ENCODE measurements at places on chromosomes 12 and 14.

GRCh38 chr14:98742001-98742400, 530.0 kb downstream of the BCL11B start:
- DNase-seq, result no peak

DNA sequence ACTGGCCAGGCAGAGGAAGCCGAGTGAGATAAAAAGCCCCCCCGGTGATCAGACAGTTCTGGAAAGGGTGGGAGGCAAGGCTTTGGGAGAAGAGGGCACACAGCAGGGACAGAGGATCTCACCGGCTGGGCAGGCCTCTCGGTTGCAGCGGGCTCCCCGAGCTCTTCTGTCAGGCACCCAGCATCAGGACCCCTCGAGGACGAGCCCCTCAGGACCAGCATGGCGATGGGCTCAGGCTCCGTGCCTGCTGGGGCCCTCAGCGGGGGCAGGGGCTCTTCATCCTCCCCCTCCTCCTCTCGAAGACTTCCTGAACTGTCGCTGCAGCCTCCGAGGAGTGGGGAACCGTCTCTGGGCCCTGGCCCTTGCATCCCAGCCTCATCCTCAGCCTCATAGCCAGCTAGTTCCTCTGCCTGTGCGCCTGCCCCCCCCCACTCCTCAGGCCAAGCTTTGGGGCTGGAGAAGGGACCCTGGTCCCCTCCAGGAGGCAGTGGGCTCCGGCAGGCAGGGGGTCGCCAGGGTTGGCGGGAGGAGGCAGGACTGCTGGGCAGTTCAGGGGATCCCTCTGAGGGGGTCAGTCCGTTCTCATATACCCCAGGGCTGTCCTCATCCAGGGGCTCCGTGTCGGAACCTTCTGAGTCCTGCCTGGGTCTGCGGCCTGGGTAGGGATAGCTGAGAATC, 3.4 kb upstream of the AP1G2 start:
- DNase-seq, result peak; percentile 58

GRCh38 chr12:95705143-95705542, 85.4 kb downstream of the NTN4 start:
- DNase-seq, result no peak

- no peak for DNase-seq
Observed at GRCh38 chr12:61629702-61630101, 630.5 kb upstream of the USP15 start.

- DNase-seq, result no peak
Observed at GRCh38 chr14:104685216-104685997, 4.0 kb upstream of the INF2 start.

DNA sequence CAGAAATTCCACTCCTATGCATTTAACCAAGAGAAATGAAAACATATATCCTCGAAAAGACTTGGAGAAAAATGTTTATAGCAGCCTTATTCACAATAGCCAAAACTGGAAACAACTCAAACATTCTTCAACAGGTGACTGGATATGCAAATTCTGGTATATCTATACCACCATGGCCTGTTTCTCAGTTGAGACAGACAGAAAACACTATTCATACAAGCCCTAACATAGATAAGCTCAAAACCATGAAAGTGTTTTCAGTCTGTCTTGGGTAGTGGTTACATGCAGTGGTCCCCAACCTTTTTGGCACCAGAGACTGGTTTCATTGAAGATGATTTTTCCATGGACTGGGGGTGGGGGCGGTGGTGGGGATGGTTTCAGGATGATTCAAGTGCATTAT, 83.8 kb downstream of the SRGAP1 start:
- no peak for DNase-seq

- peak; percentile 53 for DNase-seq
Observed at GRCh38 chr12:15472036-15472435, 149.7 kb downstream of the PTPRO start.

DNA sequence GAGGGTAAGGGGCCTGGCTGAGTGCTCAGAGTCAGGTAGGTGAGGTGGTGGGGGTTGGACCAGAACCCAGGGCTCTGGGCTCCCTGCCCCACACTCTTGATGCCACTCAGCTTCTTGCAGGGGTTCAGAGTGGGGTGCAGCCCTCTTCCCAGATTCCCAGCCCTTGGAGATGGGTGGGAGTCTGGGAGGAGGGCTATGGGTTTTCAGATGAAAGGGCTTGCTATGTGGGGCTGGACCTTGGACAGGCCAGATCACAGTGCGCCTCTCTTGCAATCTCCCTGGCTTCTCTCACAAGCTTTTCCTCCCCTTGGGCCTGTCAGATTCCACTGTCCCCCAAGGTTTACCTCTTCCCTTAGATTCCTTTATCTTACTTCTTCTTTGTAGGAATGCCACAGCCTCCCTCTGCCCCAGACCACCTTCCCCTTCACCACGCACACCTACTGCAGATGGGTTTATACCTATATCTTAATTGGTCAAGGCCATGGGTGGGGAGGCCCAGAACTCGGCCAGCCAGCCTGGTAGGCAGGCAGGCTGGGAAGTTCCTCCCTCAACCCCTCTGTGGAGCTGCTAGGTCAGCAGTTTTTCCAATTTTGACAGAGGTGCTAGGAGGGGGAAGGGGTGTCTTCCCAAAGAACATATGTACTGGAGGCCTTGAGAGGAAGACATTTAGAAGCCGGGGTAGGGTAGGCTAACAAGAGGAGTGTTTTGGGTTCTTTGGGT, 1.4 kb downstream of the NYNRIN start:
- no peak for DNase-seq

GRCh38 chr12:121060149-121061001, 21.3 kb upstream of the OASL start:
- DNase-seq, result peak; percentile 24

DNA sequence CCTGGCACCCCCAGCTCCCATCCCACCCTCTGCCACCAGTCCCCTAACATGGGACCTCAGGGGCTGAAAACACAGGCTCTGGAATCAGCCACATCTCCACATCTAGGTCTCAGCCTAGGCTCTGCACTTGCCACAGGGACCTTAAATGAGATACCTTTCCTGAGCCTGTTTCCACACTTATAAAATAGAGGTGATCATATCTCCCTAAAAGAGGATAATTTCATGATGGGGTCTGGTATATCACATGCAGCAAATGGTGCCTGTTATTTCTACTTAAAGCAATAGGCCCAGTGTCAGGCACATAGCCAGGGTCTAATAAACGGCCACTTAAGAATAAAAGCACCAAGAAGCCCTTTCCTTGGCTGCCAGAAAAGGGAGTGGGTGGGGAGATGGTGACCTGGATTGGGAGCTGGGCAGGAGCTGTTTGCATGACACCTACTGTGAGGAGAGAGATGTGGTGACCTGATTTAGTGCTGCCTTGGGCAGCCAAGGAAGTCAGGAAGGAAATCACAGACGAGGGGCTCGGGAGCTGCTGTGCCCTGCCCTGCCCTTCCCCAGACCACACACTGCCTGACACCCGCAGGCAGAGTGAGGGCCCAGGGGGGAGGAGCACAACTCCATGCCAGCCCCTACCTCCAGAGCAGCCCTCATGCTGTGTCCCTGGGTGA, 71.2 kb downstream of the IRF2BPL start:
- DNase-seq, result no peak

DNA sequence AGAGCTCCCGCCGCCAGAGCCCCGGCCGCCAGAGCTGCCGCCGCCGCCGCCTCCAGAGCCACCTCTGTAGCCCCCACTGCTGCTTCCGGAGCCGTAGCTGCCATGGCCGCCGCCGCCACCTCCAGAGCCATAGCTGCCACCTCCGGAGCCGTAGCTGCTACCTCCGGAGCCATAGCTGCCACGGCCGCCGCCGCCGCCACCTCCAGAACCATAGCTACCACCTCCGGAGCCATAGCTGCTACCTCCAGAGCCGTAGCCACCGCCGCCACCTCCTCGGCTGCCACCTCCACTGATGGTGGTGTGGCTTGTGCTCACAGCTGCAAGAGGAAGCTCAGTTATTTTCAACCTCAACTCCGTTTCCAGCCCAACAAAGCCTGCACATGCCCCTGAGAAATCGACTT, 4.9 kb downstream of the KRT1 start:
- DNase-seq, result no peak

DNA sequence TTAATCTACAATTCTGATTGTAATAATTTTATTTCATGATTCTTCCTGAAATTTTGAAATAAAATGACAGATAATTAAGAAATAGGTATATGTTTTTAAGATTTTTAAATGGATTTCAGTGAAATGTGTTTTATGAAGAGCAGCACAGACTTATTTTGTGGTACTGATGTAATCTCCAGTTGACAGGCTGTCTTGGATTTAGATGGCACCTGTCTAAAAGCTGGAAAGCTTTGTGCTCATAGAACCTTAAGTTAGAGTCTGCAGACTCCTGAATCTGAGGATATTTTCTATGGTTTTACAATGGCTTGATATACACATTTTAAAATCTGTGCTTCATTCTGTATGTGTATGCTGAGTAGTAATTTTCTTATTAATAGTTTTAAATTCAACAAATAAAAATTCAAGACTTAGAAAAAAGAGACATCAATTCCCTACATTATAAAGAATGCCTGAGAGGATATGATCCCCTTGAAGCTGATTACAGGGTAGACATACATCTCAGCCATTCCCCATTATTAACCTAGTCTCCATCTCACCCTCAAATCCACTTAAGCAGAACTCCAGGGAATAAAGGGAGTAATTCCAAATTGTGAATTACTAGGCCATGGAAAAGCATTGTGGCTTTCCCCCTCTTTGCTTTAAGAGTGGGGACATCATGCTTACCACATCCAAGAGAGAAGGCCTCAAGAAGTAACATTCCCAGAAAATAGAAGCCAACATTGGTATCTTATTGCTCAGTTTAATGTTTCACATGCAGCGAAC, 33.7 kb upstream of the ACSS3 start:
- DNase-seq, result no peak

GRCh38 chr14:52769887-52770286, 21.5 kb downstream of the GNPNAT1 start:
- DNase-seq, result no peak

DNA sequence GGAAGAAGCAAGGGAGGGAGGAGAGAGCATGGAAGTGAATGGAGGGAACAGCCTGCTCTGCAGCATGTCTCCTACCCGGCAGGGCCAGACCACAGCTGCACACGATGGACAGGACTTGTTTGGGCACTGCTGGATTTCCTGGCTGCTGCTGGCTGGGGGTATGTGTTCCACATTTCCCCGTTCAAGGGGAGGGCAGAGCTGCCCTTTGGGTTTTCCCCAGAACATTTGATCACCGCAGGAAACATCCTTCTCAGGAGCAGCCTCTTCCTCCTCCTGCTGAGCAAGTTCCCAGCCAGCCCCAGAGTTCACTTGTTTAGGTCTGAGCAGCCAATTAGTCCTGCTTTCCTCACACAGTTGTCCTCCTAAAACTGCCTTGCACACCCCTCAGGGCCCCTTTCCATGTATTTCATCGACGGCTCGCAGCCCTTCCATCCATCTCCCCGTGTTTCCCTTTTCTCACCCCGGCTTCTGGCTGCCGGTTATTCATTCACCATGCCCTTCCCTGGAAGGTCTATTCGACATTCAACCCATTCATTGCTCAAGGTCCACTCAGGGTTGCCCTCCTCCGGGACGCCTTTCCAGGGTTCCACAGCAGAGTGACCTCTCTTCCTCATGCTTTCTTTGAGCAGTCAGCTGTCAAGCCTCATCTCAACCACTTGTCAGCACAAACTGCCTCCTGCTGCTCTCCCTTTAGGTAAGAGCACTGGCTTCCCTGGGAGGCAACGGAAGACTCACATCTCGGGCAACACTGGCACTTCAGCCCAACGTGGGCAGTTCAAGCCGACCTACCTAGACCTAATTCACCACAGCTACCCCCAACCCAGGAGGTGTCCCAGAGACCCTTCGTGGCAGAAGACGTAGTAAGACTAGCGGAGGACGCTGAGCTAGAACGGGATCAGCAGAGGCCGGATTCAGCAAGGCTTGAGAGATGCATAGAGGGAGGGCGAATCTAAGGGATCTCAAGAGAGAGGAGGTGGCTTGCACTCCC, 20.1 kb upstream of the ANO2 start:
- DNase-seq, result no peak

- DNase-seq, result no peak
Observed at GRCh38 chr12:112852810-112853209, 54.0 kb upstream of the OAS1 start.

DNA sequence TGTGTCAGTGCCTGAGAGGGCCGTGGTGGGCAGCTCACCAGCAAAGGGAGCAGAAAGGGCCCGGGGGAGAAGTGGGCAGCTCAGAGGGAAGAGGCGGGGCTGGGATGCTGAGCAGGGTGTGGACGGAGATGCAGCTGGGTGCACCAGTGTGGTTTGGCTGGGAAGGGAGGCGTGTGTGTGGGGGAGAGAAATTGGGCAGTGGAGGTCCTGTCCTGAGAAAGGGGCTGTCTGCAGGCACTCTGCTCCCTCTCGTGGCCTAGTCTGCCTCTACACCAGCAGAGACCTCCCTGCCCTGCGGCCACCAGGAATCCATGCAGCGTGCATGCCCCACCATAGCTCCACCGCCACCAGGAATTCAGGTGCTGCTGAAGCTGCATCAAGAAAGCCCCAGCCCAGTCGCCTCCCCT, 6.4 kb downstream of the TMEM121 start:
- no peak for DNase-seq

- DNase-seq, result no peak
Observed at GRCh38 chr12:124040291-124040690, 67.3 kb downstream of the ZNF664 start.

DNA sequence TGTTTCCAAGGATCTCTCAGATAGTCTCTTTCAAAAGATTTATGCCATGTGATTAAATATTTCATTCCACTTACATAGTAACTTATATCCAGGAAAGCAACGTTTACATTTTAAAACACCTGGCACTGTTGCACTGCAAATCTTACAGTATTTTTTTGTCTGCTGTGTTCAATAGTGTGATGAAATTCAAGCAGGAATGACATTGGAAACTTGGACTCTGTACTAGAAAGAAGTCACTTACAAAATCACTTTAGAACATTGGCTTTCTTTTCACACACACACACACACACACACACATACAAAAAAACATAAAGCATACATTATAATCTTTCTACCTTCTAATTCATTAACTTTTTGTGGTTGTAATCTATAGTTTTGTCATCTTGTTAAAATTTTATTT, 66.2 kb upstream of the USP15 start:
- DNase-seq, result no peak

GRCh38 chr14:96663491-96664067, 133.6 kb upstream of the VRK1 start:
- no peak for DNase-seq

DNA sequence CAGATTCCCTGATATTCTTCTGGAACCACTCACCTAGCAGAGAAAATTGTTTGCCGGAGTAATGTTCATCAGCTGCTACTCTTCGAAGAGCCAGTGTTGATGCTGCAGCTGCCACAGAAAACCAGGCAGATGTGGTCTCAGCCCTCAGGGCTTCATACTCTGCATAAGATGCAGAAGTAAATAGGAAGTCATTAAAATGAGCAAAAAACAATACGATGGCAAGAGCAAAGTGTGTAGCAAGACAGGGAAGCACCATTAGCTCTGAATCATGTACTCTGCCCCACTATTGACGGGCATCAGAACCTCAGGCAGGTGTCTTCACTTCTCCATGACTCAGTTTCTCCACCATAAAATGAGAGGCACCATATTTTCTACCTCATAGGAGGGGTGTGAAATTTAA, 991.6 kb upstream of the TMEM132C start:
- no peak for DNase-seq
